NCI-H345 (cell line): ENCODE measurements at places on chromosomes 1 and 21.

- DNase-seq = no peak
These were observed 10.6 kb upstream of the XCL1 start for GRCh38 chr1:168565825-168566224.

DNA sequence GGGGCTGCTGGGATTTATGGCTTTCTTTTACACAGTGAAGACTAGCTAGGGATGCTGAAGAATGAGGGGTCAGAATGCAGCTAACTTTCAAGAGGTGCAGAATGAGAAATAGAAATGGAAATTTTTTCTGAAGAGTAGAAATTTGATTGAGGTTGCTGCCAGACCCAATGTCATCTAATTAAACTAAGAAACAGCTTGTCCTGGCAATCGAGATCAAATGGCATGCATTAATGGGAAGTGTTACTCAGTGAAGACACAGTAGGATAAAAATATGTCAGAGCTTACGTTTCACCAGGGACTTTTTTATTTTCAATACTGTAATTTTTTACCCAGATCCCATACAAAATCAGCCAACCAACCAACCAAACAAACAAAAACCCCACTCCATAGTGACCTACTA, 306.0 kb downstream of the GRIK1 start:
- no peak for DNase-seq

DNA sequence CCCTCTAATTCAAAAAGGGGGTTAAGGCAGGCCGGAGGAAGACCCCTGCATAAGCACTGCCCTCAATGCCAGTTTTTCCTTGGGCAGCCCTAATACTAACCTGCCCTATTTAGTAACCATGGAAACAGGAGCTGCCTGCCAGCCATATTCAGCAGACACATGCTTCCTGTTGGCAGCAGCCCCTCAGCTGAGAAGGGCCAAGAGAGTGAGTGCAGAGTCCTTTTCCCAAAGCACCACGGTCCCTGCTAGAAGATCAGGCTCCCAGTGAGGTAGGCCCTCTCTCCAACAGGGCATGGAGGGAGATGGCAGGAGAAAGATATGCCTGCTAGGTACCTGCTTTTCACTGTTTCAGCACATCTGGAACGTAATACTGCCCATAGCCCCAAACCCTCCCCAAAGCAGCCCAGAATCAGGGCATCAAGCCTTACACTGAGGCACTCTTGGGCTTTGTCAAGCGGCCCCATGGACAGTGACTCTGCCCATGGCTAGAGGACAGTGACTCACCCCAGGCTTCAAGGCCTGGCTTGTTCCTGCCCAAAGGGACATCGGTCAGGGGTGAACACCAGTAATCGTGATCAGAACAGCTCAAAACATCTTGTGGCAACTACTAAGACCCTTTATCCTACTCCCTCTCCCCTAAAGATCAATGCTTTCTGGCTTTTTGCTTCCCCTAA, 64.5 kb downstream of the BCAR3 start:
- no peak for DNase-seq

DNA sequence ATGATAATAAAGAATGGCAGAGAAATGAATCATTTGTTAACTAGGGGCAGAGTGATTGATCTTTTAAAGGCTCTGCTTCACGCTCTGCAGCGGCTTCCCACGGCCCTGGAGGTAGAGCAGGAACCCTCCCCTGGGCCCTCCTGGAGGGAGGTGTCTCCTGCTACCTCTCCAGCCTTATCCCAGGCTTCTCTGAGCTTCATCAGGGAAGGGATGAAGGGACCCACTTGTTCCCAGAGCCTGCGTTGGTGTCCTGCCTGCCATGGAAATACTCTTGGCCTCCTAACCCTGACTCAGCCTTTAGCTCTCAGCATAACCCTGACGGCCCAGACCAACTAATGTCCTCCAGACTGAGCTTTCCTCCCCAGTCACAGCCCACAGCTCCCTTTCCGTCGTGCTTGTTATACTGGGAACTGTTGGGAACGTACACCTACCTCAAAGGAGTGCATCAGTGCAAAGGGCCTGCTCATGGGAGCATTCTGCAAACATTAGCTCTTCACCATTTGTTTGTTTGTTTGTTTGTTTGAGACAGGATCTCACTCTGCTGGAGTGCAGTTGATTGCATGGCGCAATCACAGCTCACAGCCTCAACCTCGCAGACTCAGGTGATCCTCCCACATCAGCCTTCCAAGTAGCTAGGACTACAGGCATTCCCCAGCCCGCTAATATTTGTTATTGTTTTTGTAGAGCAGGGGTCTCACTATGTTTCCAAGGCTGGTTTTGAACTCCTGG, 17.4 kb upstream of the HNRNPU start:
- no peak for DNase-seq

DNA sequence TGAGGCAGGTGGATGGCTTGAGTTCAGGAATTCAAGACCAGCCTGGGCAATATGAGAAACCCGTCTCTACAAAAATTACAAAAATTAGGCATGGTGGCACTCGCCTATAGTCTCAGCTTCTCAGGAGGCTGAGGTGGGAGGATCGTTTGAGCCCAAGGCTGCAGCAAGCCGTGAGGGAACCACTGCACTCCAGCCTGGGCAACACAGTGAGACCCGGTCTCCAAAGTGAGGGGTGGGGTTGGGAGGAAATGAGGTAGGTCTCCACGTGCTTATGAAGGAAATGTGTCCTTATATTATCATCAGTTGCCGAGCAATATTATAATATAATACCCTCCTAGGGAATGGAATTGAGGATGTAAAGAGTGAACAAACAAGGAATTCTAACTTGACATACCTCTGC, 2.7 kb downstream of the TMEM50B start:
- DNase-seq = no peak

DNA sequence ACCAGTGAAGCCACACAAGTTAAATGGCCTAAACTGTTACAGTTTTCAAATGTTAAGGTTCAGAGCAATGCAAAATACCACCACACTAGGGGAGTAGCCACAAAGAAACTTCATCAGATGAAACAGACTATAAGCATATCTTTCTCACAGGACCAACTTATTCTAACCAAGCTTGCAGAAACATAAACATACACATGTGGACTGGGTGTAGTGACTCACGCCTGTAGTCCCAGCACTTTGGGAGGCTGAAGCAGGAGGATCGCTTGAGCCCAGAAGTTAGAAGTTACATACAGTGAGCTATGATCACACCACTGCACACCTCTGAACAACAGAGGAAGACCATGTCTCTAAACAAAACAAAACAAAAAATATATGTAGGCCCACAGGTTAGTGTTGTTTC, 17.3 kb downstream of the WDR47 start:
- no peak for DNase-seq

DNA sequence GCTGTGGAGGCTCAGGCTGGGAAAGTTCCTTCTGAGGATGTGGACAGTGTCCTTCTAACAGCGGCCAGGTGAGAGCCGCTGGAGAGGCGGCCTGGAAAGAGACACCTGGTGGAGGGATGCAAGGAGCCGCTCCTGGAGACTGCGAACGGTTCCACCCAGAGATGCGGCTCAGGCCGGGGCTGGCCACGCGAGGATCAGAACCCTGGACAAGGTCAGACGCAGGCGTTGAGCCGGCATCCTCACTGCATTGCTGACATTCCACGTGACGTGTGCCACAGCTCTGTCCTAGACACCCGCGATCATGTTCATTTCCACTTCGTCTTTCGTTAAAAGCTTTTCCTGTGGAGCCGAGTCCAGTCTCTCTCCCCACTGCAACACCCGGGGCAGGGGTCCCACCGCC, 28.8 kb downstream of the CFAP74 start:
- DNase-seq = no peak

DNA sequence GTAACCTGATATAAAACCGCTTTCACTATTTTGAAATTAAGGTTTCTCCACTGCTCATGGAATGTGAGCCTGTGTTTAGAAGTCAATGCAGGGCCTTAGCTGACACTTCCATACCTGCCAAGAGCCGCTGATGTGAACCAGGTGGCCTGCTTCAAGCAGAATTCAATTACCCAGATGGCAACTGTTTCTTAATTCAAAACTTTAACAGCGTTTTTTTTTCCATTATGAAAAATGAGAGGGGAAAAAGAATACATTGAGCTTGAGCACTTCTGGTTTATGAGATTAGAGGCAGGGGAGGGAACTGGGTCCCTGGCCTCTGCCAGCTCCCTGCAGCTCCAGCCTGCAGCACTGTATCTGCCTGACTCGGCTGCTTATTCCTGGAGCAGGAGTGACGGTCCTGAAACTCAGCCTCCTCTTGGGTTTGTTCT, 7.7 kb upstream of the ATP1A1 start:
- DNase-seq = no peak

DNA sequence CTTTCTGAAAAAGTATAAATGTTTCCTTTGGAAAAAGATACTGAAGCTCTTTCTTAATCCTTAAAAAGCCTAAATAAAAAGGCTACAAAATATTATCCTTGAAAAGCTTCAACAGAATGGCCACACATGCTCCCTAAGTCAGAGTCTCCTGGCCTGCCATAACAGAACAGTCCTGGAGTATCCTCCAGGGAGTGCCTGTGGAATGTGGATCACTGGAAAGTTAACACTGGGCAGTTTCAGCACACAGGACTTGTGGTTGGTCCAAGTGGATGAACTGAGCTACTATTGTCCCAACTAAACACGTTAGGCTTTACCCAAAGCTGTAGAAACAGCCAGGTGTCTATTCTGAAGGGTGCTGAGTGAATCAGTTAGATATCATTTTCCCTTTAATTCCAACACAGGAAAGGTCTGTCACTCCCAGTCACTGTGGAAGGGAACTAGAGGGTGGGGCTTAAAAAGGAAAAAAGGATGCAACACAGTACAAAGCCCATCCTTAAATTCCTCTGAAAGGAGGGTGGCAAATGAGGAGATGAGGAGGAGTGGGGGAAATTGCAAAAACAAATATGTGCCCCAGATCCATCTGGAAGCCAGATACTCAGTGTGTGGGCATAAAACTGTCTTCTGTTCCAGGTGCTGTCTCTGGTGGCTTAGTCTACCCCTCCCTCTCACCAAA, 196.3 kb upstream of the SPAG17 start:
- no peak for DNase-seq

GRCh38 chr1:62222321-62222720, 27.7 kb downstream of the L1TD1 start:
- no peak for DNase-seq

DNA sequence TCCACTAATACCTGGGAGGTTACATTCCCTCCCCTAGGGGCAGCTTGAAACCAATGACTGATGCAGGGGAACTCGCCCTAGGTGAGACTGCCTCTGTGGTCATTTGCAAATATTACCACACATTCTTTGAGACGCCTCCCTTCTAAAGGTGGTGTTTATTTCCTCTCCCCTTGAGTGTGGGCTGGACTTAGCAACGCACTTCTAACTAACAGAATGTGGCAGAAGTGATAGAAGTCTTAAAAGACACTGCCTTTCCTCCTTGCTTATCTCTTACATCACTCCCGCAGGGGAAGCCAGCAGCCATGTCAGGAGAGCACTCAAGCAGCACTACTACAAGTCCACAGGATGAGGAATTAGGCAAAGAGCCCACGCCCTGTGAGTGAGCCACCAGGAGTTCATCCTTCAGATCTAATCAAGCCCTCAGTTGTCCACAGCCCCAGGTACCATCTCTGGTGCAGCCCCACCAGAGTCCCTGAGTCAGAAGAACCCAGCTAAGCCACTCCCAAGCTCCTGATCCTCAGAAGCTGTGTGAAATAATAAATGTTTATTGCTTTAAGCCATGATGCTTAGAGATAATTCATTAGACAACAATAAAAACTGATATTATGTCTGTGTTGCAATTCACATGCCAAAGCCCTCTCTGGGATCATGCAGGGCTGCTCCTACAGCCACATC, 14.8 kb upstream of the MATN1 start:
- DNase-seq = no peak
